Right renal pelvis (tissue), 4 donors: ENCODE measurements at places on chromosomes 2 and 18.

- no peak for DNase-seq
Measured at GRCh38 chr18:62436636-62437234, 86.1 kb upstream of the ZCCHC2 start.

- DNase-seq, result no peak
Measured at GRCh38 chr2:119062652-119063051, 95.9 kb downstream of the C1QL2 start.

- no peak for DNase-seq
Measured at GRCh38 chr18:23250893-23251656, 115.8 kb downstream of the CABLES1 start.

GRCh38 chr18:7191736-7192135, 39.2 kb upstream of the LRRC30 start:
- no peak for DNase-seq

DNA sequence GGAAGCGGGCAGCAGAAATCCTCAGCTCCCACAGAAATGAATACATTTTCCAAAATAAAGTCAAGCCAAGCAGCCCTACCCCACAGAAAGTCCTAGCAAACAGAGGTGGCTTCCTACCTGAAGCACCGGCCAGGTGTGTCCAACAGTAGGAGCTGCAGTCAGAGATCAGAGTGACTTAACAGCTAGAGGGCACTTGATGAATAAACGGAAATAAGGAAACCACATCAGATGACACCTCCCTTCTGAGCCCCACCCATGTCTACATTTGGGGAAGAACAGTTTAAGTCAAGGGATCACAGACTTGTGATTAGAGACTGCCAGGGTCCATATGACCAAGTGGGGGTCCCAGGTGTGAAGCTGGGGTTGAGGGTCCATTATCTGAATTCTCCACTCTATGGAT, at the start of gene CXCR1:
TSS of gene CXCR1 (minus strand) at position 172 of the 400 bp plus-strand sequence. CDS start 1,751 bp downstream, outside the sequence.
- no peak for DNase-seq

- no peak for DNase-seq
Measured at GRCh38 chr18:72444798-72445155, 99.4 kb downstream of the CBLN2 start.

DNA sequence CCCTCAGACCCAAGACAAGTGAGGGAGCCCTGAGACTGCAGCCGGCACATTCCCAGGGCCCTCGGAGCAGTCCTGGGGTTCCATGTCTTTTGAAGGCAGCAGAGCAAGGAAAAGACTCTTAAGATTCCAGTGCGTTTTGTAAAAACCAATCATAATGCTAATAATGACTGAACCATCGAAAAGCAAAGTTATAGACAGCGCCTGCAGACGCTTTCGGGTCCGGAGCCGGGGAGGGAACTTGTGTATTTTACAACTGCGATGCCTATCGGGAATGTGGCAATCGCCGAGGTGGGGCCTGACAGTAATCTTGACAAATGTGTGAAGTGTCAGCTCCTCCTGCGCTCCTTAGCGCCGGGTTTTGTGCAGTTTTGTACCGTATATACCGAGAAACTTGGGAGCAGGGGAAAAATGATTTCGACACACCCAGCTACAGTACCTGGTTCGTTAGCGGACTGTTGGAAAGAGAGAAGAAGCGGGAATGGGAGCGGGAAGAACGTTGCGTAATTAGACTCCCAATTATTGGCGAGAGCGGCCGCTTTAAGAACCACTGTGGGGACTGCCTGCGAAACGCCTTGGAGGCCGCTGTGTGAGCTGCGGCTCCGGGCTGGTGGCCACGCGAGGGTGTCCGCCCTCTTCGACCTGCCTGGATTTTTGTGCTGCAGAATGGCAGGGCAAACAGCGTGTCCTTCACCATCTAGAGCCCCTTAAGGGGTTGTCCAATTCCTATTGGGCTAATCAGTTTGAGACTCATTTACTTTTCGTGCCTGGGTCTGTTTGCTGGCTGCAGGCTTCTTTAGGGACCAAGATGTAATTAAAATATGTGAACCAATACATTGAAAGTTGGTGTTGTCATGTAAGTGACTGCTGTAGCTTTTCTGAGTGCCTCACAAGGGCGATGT, 2.4 kb downstream of the EPAS1 start:
- DNase-seq, result no peak
